ENCODE measurements at places on chromosomes 12 and 14.

- no peak for DNase-seq
These were observed 28.2 kb downstream of the TTC8 start for GRCh38 chr14:88852632-88853031.

DNA sequence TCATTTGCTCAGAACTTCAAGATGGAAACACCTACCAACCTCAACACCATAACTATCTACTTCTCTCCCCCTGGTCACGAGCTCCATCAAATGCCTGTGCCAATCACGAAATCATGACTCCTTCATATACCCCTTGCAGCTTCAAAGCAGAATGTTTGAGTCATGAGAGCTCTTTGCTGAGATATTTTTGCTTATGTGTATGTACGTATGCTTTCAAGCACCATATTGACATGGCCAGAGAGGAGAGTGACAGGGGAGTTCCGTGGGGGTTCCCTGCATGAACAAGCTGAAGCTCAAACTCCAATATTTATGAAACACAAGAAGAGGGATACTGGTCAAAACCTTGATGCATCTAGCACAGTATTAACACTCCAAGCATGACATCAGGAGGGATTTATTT, 374.4 kb downstream of the DPF3 start:
- DNase-seq, result no peak

DNA sequence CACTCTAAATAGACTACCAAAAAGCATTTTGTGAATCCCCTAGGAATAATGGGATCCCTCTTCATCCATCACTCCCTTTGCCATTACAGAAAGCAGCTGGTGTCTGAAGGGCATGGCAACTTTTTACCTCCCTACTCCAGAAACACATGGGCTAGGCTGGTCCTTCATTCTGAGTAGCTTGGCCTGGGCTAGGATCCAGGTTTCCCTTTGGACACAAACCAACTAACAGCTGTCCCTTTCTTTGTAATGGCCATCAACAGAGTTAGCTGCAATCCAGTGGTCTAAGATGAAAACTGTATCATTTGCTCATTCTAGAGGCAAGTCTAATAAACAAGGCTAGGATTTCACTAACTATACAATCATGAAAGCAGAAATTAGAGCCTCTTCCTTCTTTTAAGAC, 7.4 kb downstream of the GRIN2B start:
- DNase-seq, result no peak

GRCh38 chr12:72677846-72678245, 405.7 kb downstream of the TRHDE start:
- no peak for DNase-seq

DNA sequence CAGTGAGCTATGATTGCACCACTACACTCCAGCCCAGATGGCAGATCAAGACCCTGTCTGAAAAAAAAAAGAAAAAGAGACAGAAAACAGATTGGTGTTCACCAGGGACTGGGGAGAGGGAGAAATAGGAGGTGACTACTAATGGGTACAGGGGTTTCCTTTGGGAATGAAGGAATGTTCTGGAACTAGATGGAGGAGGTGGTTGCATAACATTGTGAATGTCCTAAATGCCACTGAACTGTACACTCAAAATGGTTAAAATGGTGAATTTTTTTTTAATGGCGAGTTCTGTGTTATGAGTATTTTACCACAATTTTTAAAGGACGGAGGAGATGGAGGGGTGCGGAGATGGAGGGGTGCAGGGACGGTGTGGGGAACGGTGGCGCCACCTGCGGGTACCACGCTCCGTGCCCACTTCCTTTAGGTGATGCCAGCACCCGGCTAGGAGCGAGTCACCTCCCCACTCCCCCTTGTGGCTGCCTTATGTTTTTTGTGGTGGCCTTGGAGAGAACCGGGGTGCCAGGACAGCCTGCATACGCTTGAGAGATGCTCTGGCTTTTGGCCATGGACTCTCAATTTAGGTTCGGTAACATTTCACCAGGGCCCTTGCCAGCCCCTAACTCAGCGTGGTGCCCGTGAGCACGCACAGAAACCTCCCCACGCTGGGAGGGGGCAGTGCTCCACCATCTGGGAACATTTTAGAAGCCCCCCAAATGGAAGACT, 16.1 kb downstream of the UBC start:
- peak; percentile 53 for DNase-seq

- no peak for DNase-seq
These were observed 9.2 kb downstream of the DUSP6 start for GRCh38 chr12:89343127-89343526.

DNA sequence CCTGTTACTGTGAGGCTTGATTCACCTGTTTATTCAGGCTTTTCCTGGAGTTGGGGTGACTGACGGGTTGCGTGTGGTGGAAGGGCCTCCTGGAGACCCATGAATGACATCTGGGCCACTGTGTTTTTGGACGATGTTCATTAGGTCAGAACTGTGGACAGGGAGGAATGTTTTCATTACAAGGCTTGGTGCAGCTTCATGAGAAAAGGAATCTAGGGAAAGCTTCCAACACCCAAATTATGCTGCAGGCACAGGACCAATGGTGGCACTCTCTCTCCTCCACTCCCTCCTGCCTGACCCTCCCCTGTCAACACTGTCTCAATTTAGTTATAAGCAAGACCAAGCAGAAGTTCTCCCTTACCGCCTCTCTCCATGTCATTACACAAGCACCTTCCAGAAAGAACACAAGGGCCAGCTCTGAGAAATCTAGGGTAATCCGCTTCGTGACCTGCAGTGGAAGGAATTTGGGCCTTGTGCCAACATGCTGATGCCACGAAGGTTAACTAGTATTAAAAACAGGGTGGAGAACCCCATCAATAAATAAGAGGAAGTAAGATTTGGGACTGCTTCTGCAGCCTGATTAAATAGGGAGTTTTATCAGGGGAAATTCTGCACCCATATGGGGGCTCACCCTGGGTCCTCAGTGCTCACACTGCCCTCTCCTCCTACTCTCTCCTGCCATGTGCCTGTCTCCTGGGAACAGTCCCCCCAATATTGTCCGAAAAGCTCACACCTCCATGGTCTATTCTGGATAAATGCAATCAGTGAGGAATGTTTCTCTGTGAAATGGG, 200.3 kb downstream of the KTN1 start:
- DNase-seq, result no peak

GRCh38 chr12:106147956-106148355, 9.2 kb upstream of the NUAK1 start:
- no peak for DNase-seq

- DNase-seq, result no peak
These were observed 32.8 kb upstream of the RERG start for GRCh38 chr12:15253990-15254389.

DNA sequence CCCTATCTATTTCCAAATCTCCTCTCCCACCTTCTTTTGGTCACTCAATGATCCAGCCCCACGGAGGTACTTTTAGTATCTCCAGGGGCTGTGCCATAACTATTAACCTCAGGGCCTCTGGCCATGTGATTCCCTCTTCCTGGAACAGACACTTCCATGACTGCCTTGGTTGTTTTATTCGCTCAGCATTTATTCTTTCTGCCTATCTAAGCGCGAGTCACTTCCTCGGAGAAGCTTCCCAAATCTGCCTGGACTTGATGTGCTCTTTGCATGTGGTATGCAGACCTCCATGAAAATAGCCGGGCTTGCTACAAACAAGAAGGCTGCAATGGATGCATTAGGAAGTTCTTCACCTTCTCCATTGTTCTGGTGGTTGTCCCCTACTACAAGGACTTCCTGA, 939.0 kb upstream of the TMEM132C start:
- no peak for DNase-seq

GRCh38 chr12:66453120-66453519, 150.8 kb downstream of the HELB start:
- no peak for DNase-seq

DNA sequence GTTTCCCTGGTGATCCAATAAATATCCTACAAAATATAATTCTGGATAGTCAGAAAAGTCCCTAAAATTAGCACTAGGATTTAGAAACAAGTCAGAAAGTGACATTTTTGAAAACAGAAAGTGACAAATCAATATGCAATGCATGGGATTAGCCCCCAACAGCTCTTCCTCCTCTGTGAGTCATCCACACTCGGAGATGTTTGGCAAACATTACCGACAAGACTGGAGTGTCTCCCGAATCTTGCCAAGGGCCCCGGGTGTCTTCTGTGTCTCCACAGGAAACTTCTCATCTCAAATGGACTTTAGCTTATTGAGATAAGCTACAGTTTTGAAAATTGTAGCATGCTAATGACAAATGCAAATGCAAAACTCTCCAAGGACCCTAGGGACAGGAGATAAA, 398.9 kb upstream of the CCDC196 start:
- DNase-seq, result no peak

DNA sequence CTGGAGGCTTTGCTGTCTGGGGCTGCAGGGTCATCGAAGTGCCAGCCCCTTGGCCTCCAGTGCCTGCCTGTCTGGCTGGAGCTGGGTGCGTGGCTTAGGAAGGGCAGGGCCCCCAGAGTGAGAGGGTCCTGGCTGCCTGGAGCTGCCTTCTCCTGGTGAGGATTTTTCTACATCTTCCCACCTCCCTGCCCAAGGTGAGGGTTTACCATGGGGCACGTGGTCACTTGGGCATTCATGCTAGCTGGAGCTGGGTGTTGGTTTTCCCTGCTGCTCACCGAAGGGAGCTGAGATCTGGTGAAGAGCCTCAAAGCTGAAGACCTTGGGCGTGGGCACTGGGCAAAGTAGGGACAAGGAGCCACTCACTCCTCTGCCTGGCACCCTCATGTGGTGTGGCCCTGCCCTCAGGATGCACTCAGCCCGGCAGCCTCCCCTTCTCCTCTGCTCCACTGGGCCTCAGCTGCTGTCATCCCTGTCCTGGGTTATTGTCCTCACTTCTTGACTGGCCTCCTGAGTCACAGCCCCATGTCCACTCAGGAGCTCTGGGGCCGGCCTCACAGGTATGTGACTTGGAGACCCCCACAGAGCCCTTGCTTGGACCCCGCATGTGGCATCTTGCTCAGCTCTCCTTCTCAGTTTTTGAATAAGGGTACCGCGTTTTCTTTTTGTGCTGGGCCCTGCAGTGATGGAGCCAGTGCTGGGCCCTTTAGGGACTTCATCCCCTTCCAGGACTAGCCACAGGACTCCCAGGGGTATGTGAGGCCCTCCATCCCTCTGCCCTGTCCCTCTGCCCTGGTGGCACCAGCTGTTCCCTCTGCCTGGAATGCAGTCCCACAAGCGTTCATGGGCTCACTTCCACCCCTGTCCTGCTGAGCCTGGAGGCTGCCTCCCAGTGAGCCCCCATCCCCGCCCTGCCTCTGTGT, 1.6 kb downstream of the CEP170B start:
- DNase-seq, result no peak

DNA sequence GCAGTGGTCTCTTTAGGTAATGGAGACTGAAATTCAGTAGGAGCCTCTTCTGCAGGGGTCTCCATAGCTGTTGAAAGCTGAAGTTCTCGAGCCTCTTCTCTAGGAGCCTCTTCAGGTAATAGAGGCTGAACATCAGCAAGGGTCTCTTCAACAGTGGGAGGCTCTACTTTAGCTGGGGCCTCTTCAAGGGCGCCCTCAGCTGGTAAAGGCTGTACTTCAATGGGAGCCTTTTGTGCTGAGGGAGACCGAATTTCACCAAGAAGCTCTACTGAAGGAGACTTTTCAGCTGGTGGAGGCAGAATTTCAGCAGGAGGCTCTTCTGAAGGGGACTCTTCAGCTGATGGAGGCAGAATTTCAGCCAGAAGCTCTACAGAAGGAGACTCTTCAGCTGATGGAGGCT, 1.5 kb downstream of the FSCB start:
- DNase-seq, result no peak

DNA sequence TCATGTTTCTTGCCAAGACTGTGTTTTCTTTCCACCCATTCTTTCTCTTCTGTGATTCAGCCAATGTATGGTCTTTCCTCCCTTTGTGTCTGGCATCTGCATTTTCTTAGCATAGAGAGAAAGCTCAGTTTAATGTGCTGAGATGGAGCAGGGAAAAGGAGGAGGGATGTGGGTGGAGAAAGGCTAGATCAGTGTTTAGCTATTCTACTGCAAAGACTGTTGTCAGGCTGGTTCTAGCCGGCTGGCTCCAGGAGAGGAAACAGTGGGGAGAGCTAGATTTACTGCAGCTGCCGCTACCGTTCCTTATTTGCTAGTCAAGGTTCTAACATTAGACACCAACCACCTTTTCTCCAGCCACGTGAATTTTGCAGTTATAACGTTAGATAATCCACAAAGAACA, 5.2 kb upstream of the RIMKLB start:
- no peak for DNase-seq

DNA sequence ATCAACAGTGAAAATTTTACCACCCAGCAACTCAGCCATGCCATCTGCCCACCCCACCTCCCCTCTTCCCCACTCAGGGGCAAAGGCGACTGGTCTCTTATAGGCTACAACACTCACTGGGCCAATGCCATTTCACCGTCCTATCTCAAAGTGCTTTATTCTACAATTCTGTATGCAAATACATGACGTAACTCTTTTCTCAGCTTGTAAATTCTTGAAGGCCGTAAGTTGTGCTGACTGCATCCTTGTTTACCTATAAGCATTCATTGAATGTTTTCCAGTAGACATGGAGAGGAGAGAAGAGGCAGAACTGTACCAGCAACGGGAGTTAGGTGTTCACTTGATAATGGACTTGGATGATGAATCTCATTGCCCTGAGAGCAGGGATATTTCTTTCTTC, 15.6 kb downstream of the BCL2L14 start:
- no peak for DNase-seq

All from suppressor macrophage treated with lipopolysaccharide for 4 hours (primary cell).